ENCODE measurements at places on chromosomes 6 and 20.

GRCh38 chr6:151069641-151070040 lies 170.1 kb upstream of the AKAP12 start:
- DNase-seq = no peak

GRCh38 chr6:28638787-28639430 lies 113.2 kb downstream of the GPX5 start:
- DNase-seq = no peak

- DNase-seq = no peak
Observed at GRCh38 chr6:30837870-30838269, 46.4 kb upstream of the DDR1 start.

DNA sequence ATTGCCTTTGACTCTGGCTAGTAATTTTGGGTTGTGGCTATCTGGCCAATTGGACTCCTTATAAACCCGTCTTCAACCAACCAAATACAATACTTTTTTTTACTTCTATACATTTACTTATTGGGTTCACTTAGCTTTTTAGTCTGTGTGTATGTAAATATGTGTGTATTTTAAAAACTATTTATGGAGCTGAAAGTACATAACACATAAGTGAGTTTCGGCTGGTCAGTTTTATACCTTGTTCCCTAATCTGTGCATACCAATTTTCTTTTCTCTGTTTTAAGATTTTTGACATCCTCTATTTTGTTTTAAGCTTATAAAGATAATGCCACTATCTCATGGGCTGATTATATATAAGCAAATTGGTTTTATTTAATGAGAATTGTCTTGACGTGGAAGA lies 129.5 kb downstream of the LRRC1 start:
- no peak for DNase-seq

GRCh38 chr6:145138469-145139139 lies 596.7 kb downstream of the EPM2A start:
- DNase-seq = no peak

- DNase-seq = no peak
Observed at GRCh38 chr20:57991211-57991881, 237.1 kb downstream of the ANKRD60 start.

GRCh38 chr6:141290941-141291721 lies 841.6 kb upstream of the GJE1 start:
- no peak for DNase-seq

DNA sequence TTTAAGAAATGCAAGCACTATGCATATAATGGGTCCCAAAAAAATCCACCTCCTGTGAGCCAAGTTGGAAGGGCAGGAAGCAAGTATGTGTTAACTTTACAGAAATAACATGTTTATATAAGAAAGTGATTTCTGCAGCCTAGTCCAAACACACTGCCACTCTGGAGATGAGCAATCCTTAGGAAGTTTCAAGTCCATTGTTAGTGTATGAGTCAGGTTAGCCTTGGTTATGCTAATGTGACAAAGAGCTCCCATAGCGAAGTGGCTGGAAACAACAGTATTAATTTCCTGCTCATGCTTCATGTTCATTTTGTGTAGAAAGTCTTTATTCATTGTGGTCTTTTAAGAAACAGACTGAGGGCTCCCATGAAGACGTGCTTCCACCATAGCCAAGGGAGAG lies 121.4 kb downstream of the TBXT start:
- no peak for DNase-seq

GRCh38 chr20:11350126-11351005 lies 567.3 kb upstream of the BTBD3 start:
- no peak for DNase-seq

- DNase-seq = no peak
Observed at GRCh38 chr6:125753218-125753936, 3.9 kb downstream of the HEY2 start.

DNA sequence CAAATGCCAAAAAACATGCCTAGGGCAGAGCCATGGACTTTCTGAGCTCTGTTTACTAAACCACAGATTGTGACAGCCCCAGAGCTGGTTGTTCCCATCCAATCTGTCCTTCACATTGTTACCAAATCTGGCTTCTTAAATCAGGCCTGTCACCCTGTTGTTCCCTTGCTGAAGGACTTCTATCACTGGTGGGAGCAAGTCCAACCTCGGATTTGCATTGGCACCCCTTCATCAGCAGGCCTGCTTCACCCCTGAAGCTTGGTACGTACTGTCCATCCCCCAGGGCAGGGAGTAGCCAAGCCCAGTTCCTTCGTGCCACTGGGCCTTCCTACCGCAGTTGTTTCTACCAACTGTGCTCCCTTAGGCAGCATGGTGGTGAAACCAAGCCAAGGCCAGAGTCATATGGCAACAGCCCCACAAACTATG lies 357.3 kb upstream of the JARID2 start:
- no peak for DNase-seq

DNA sequence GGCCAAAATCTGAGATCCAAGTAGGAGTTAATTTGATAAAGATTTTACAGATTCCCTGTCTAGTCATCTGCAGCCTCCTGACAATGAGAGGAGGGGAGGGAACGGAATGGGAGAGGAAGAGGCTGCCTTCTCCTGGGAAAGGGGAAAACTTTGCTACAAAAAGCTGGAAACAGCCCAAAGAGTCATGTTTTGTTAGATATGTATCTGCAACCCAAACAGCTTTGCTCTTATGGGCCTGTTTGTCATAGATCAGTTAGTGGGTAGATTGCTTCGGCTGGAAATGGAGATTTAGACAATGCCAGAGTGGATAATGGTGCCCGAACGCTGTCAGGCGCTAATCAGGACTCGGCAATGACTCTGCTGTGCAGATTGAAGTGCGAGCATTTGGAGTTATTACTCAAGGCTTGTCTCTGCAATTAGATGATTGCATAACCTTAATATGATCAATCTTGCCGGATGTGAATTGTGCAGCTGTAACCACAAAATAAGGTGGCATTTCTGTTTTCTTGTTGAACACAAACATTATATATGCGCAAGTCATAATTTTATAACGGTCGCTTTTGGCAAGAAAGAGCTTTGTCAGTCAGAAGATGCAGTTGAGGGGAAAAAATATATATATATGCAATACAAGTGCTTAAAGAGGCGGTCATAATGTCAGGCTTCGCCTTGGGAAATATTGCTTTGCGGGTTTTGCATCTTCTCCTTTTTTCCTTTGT lies 92.4 kb upstream of the MAFB start:
- no peak for DNase-seq
